ENCODE measurements at places on chromosomes 12 and 14.

GRCh38 chr12:125220404-125221273 is 155.4 kb downstream of the AACS start:
- no peak for DNase-seq

DNA sequence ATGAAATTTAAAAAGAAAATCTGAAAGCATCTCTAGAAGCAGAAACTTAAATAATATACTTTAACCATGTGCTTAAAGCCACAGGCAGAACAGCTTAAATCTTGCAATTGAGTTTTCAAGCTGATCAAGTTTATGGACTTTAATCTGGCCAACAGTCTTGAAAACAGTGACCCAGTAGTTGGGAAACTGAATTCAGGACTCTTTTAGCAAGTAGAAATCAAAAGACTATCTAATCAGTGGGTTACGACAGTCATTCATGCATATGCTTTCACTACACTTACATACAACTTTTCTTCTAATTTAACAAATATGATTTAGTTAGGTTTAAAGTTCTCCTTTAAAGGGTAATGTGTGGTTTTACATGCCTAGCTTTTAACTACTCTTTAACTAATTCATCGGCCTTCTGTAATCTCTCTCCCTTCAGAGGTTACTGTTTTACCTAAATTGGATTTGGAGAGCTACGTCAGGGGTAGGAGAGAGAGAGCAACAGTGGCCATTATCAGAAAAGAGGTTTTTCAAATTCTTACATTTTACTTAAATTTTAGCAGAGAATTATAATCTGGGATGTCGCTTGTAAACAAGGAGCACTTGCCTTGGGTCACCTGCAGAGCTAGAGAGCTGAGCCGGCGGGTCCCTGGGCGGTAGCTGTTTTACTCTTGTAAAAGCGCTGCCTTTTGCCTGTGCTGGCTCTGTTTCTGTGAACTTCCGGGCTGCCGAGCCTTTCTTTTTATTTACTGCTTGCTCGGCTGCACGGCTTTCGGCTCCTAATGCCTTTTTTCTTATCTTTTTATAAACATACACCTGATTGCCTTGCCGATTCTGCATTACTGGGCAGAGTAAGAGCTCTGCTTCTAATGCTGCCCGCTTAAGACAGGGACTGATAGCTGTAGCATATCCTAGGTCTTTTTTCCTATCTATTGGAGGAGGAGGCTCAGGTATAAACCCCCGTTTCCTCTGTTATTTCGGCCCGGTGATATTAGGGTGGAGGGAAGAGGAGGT is 17.4 kb upstream of the LYZ start:
- DNase-seq: peak; percentile 32

DNA sequence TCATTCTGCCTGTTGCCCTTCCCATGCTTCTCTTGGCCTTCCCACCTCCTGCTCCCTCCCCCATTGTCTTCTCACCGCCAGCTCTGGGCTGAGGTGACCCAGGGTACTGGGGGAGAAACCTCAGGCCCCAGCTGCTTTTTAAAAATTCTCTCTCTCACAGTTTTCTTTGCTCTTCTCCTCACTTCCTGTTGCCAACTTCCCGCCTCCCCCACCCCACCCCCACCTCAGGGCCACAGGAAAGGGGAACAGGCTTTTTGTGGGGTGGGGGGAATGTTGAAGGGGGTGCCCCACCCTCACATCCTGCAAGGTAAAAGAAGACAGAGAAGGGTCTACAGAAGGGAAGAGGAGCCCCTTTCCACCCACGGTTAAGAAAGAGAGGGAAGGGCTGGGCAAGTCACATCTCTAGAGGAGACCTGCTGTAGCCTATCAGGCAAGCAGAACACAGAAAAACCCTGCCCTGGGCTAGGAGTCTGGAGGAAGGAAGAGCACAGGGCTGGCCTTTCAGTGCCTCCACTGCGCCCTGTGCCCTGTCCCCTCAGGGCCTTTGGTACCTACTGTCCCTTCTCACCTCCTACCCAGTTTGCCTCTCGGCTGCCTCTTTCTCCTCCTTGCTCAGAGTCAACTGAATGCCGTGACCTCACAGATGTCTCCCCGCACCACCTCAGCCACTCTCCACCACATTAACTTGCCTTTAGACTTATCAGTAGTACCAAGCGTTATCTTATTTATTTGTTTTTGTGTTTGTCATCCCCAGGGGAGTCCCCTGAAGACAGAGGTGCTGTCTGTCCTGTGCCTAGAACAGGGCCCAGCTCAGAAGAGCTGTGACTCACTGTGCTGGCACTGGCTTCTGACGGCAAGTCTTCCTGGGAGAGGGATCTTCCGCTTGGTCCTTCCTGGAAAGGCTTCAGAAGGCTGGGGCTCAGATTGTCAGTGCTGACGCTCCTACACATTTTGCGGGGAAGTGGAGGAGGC is 1.7 kb downstream of the ARHGAP9 start:
- peak; percentile 71 for DNase-seq

DNA sequence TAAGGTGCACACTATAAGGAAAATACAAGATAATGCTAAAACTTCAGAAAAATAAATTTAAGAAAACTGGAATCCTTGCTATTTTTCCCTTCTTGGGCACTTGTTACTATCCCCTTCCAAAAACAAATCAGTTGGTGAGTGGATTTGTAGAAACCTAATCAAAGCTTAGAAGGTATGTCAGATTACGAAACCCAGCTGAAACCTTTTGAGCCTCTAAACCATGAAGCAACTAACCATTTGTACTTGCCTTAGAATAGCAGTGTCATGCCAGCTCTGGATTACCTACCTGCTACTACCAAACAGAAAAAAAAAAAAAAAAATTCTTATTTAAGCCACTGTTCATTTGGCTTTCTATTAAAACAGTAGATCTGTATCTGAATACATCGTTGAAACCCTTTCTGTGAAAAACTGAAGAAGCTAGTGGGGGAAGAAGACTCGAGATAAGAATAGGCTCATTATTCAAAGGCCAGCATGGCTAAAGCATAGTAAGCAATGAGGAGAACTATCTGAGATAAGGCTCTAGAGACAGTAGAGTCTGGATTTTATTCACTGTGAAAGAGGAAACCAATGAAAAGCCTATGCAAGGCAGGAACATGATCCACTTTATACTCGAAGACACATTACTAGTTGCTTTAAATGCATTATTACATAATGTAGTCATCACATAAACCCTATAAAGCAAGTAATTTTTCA is 30.2 kb downstream of the OSBPL8 start:
- DNase-seq: no peak

DNA sequence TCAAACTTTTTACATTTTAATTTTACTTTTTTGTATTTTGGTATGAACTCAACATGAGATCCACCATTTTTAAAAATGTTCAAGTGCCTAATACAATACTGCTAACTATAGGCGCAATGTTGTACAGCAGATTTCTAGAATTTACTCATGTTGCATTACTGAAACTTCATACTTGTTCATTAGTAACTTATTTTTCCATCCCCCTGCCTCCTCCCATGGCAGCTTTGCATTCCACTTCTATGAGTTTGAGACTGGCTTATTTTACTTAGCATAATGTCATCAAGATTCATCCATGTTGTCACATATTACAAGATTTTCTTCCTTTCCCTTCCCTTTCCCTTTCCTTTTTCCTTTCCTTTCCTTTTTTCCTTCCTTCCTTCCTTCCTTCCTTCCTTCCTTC is 825.9 kb downstream of the SLC16A7 start:
- DNase-seq: no peak

DNA sequence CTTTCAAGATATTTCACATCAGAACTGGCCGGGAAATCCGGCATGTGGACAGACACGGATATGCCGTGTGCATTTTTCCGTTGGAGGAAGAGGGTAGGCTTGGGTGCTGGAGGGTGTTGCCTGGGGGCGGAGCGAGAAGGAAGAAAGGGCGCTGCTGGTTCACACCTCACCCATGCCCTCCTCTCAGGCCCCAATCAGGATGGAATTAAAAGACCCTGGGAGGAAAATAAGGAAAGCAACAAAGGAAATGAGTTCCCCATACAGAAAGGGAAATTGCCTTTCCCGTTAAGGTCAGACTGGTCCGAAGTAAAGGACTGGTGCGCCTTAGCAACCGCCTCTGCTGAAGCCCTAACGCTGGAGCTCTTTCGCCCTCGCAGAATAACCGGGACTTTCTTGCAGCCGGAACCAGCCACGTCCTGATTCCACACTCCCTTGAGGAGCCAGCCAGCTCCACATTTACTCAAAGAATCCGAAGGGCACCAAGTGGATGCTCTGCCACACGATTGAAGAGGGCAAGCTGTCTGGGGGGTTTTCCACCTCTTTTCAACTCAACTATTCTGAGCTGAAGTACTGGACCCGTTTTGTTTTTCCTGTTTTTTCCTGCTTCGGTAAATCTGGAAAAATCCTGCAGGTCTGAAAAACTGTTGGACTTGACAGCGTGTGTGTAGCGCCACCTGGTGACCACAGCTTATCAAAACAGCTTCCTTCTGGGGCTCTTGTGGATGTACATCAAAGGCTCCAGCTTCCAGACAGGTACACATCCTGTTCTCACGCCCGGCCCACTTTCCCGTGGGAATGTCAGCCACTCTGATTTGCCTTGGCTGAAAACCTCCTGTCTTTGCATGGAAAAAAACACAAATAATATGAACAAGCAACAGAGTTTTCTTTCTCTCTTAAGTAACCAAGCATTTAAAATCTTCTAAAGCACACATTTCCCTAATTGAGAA is 37.6 kb upstream of the BCL2L14 start:
- peak; percentile 52 for DNase-seq

DNA sequence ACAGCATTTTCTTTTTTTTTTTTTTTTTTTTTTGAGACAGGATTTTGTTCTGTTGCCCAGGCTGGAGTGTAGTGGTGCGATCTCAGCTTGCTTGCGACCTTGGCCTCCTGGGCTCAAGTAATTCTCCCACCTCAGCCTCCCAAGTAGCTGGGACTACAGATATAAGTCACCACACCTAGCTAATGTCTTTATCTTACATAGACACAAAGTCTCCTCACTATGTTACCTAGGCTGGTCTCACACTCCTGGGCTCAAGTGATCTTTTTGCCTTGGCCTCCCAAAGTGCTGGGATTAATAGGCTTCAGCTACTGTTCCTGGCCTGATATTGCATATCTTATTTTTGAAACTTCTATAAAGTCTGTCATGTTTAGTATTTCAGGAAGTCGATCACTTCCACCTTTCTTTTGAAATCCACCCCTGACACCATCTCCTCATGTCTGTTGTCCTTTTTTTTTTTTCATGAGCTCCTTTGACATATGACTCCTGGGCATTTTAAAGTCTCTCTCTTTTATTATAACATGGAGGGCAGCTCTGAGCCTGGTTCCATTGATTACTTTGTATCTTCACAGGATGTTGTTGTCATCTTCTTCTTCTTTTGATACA is 5.9 kb upstream of the A2ML1 start:
- DNase-seq: no peak

DNA sequence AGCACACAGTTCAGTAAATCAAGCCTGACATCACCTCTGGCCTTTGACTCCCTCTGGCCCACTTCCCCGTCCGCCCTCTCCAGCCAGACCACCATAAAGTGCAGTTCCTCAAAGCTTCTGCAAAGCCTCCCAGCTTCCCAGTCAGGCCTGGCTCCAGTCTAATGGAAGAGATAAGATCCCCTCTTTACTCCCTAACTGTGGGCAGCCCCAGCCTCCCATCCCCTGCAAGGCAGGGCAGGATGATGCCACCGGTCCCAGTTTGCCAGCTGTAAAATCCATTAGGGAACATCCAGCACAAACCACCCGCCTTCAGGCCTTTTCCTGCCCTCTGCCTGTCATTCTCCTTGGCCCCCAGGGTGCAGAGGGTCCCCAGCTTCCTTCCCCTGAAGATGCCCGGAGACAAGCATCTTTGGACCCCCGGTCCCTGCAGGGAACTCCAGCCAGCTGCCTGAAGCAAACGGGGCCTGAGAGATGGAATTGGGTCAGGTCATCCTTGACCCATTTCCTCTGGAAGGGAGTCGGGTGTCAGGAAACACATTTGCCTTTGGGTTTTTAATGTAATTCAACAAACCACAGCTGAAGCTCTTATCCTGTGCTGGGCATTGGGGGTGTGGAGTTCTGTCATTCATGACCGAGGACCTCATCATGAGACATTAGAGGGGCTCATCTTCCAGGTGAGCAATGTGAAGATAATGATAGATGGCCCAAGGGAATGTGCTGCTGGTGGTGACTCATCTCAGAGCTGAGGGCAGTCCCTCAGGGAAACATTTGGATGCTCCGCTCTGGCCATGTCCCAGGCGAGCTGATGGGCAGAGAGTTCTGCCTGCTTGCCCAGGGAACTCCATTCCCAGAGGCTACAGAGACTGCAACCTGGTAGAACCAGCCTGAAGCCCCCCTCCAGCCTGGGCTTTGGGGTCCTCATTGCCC is 93.8 kb upstream of the CLMN start:
- DNase-seq: no peak

- no peak for DNase-seq
Observed at GRCh38 chr14:54349713-54350112, 47.1 kb upstream of the CDKN3 start.

DNA sequence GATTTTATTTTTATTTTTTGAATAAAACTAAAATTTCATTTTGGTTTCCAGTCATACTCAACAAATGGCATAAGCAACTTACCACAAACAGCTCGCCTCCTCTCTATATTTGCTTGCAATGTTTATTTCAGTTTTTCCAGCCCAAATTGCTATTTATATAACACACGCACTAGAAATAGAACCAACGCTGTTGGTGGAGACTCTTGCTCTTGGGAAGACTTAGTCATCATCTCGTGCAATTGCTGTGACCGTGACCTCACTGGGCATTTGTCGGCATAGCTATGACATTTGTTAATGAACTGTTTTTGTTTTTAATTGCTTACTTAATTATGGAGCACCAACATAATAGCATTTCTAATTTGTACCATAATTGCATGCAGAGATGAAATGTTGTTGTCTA is 153.1 kb upstream of the OTX2 start:
- no peak for DNase-seq

DNA sequence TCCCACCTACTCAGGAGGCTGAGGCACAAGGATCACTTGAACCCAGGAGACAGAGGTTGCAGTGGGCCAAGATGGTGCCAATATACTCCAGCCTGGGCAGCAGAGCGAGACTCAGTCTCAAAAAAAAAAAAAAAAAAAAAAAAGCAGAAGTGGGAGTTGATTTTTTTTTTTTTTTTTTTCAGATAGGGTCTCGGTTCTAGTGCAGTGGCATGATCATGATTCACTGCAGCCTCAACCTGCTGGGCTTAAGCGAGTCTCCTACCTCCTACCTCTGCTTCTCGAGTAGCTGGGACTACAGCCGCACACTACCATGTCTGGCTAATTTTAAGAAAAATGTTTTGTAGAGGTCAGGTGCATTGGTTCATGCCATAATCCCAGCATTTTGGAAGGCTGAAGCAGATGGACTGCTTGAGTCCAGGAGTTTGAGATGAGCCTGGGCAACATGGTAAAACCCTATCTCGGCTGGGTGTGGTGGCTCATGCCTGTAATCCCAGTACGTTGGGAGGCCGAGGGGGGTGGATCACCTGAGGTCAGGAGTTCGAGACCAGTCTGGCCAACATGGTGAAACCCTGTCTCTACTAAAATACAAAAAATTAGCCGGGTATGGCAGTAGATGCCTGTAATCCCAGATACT is 16.3 kb upstream of the HSP90AA1 start:
- no peak for DNase-seq

- DNase-seq: peak; percentile 54
Observed at GRCh38 chr12:106138633-106139421, at the start of gene NUAK1. Gene NUAK1 (minus strand): TSS chr12:106138954. CDS start chr12:106138653, 301 bp downstream.

GRCh38 chr12:3292677-3293412 is 198.2 kb upstream of the PRMT8 start:
- DNase-seq: no peak
